Stimulated activated CD8-positive, alpha-beta memory T cell treated with anti-CD3 and anti-CD28 coated beads, Interleukin-15, amount 100 ng/mL, for 4 hours (primary cell): ENCODE measurements at places on chromosomes 16 and 17.

DNA sequence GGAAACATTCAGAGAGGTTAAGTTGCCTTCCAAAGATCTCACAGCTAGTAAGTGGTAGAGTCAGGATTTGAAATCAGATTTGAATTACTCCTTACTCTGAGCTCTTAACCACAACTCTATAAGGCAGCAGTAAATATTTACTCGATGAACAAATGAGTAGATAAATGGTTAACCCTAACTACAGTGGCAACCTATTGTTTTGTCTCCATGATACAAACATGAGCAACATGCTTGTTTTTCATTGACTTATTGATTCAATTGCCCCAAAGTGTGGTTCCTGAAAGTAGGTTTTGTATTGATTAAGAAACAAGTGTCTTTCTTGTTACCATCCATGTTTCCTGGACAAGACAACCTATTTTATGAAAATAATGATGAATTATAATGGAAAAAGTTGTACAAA lies 34.8 kb upstream of the DDX52 start:
- no peak for DNase-seq

- no peak for DNase-seq
Observed at GRCh38 chr17:57253362-57254065, 2.8 kb upstream of the MSI2 start.

GRCh38 chr17:15431196-15431595 lies 36.2 kb downstream of the CDRT4 start:
- DNase-seq = no peak

GRCh38 chr17:50765454-50766221 lies 1.7 kb downstream of the ANKRD40CL start:
- DNase-seq = no peak
